ENCODE measurements at places on chromosomes 12 and 14.
A peak's percentile ranks its signal among the peaks of the same experiment; 100 is the strongest.

DNA sequence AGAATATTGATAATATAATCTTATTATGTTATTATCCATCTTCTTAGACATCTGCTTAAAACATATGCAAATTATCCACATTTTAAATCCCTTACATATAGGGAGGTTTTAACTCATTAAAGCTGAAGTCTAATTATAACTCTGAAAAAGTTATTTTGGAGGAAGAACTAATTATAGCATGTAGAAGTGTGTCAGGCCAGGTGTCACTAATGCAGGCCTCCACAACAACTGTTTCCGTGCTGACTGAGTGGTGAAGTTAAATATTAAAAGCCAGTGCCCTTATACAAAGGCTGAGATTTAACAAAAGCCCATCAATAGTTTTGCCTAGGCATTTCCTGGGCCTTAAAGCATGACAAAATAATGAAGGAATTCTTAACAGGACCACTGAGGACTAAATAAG is 157.4 kb downstream of the LRRK2 start:
- no peak for ATAC-seq

DNA sequence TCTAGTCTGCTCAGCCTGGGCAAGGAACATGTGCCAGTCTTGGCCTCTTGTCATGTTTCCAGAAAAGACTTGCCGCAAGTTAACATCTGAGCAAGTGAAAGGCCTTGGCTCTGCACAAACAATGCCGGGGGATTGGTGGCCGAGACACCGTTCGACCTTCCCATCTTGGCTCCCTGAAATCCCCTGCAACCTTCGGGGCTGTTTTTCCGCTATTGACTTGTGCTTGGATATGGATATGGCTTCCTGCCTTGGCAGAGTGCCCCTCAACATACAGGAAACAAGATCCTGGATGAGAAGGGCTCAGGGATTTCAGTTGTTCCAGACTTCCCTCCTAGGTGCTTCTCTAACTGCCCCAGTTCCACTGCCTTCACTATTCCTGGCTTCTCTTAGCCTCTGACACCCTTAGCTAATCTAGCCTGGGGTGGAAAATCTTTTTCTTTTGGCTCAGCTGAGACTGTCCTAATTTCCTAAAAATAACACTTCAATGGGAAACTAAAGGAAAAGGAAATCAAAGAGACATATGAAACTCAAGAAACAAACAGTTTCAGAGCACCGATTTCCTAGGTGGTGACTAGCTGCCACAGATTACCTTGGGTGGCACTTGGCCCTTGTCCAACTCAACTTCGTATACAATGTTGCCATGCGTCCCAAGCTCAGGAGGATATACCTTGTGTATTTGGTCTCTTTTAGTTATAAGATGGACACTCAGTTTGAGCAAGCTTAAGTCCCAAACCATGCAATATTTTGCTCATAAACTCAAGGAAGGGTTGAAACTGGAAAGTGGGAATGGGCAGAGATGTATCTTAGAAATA is 33.9 kb downstream of the RDH12 start:
- ATAC-seq, result no peak

GRCh38 chr14:21346532-21347135 is 37.2 kb downstream of the SUPT16H start:
- ATAC-seq, result no peak

- peak; percentile 94 for ATAC-seq
Measured at GRCh38 chr14:94485944-94486841, 10.2 kb upstream of the SERPINA9 start.

GRCh38 chr14:71773898-71774481 is 158.2 kb upstream of the RGS6 start:
- ATAC-seq, result no peak
